RCC 7860 (cell line): ENCODE measurements at places on chromosomes 7 and 10.

- DNase-seq = peak; percentile 45
Observed at GRCh38 chr10:28939281-28940157, 262.2 kb downstream of the BAMBI start.

GRCh38 chr10:52778511-52779392, 6.2 kb upstream of the MBL2 start:
- DNase-seq = no peak

DNA sequence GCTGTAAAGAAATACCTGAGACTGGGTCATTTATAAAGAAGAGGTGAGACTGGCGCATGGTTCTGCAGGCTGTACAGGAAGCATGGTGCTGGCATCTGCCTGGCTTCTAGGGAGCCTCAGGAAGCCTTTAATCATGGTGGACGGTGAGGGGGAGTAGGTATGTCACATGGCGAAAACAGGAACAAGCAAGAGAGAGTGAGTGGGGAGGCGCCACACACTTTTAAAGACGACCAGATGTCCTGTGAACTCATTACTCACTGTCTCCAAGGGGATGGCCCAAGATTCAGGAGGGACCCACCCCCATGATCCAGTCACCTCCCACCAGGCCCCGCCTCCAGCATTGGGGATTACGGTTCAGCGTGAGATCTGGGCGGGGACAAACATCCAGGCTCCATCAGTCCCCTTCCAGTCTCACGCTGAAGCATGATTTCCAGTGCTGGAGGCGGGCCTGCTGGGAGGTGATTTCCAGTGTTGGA, 3.2 kb downstream of the ZNF316 start:
- DNase-seq = no peak

GRCh38 chr10:11320809-11321520, 290.5 kb downstream of the USP6NL start:
- DNase-seq = no peak

- peak; percentile 95 for DNase-seq
Observed at GRCh38 chr10:97540669-97541500, 31.7 kb upstream of the ANKRD2 start.

DNA sequence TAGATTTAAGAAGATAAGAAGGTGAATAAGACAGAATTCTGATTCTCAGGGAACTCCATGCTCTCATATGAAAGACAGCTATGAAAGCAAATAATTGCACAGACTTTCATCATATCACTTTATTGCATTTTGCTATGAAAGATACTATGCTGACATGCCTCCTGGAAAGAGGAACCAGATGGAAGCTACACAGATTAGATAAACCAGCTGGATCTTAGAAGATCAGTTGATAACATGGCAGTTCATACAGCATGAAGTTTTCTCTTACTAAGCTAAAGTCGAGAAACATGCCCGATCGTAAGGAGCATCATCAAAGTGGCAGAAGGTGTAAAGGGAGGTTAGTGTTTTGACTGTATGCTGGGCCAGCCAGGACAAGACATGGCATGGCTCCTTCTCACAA, 112.5 kb upstream of the DPP6 start:
- no peak for DNase-seq

GRCh38 chr7:128790315-128791041, 1.3 kb upstream of the CCDC136 start:
- DNase-seq = no peak

GRCh38 chr10:69130251-69130650, 6.3 kb downstream of the VPS26A start:
- DNase-seq = no peak

GRCh38 chr7:120407010-120407409, 134.0 kb downstream of the KCND2 start:
- no peak for DNase-seq

DNA sequence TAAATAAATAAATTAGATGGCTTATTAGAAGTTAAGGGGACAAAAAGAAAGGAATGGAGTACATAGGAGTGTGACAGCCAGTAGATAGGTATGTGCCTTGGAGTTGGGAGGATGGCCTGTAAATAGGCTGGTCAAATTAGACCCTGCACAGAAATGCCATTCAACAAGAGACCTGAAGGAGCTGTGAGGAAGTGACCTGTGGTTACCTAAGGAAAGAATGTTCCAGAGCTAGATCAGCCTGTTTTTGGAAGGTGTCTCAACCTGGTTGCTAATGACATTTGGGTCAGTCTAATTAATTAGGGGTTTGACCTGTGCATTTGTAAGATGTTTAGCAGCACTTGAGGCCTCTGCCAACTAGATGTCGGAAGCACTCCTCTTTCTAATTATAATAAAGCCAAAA, 315.3 kb upstream of the PLXDC2 start:
- DNase-seq = no peak

DNA sequence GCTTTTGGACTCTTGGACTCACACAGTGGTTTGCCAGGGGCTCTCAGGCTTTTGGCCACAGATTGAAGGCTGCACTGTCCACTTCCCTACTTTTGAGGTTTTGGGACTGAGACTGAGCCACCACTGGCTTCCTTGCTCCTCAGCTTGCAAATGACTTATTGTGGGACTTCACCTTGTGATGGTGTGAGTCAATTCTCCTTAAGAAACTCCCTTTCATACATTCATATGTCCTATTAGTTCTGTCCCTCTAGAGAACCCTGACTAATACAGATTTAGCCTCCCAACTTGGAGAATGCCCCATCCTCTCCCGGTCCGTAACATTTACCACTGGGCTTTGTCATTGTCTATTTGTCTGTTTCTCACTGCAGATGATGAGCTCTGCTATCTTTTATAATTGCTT, 52.8 kb upstream of the CUL1 start:
- DNase-seq = no peak

DNA sequence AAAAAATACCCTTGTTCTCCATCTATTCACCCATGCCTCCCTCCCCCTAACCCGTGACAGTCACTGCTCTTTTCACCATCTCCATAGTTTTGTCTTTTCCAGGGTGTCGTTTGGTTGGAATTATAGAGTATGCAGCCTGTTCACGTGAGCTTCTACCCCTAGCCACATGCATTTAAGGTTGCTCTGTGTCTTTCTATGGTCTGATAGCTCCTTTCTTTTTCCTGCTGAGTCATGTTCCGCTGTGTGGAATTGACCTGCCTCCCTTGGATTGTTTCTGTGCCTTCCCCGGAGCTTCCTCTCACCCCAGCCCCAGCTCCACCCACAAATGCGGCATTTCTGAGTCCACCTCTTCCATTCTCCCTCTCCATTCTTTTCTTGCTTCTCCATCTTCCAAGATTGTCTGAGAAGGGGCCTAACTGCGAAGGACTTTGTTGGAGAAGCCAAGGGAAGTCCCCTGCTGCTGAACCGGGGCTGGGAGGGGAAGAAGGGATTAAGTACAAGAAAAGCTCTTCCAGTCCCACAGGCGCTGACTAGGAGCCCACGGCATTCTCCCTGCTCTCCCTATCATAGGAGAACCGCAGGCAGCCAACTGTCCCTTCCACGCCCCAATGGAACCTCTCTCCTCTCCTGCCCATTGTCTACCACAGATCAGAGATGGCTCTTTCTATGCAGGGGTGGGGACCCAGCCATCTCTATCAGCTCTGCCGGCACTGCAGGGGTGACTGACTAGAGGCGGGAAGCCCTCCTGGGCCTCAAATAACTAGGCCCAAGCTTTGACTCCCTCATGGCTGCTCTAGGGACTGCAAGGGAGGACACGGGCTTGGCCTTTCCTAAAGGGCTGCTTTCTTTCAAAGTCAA, 87.5 kb upstream of the ANLN start:
- DNase-seq = peak; percentile 91

- no peak for DNase-seq
Observed at GRCh38 chr10:7202793-7203355, 208.0 kb downstream of the SFMBT2 start.

DNA sequence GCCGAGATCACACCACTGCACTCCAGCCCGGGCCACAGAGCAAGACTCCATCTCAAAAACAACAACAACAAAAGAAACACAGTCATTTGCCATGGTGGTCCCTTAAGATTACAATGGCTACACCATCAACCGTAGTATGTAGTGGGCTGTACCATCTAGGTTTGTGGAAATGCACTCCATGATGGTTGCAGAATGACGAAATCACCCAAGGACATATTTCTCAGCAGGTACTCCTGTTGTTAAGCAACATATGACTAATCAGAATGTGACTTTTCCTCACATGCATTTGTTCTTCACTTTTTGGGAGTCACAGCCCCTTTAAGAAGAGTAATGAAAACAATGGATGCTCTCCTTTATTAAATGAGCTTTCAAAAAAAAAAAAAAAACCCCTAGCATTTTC, 11.0 kb downstream of the SVIL start:
- peak; percentile 15 for DNase-seq

- DNase-seq = peak; percentile 94
Observed at GRCh38 chr10:125231116-125231812, 70.9 kb upstream of the CTBP2 start.

- DNase-seq = no peak
Observed at GRCh38 chr10:32047881-32048280, 8.3 kb downstream of the KIF5B start.

DNA sequence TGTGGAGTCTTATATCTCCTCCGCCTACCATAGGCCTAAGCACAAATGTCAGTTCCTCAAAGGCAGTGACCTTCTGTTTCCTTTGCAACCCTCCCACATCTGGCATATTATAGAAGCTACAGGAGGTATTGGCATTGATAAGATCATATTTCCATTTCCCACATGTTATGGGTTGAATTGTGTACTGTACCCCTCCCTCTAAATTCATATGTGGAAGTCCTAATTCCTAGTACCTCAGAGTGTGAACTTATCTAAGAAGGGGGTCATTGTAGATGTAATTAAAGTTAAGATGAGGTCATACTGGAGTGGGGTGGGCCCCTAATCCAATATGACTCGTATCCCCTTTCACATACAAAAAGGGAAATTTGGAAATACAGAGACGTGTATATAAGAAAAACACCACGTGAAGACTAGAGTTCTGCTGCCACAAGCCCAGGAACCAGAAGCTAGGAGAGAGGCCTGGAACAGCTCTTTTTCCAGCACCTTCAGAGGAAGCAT, 6.1 kb upstream of the LAMB4 start:
- DNase-seq = no peak

DNA sequence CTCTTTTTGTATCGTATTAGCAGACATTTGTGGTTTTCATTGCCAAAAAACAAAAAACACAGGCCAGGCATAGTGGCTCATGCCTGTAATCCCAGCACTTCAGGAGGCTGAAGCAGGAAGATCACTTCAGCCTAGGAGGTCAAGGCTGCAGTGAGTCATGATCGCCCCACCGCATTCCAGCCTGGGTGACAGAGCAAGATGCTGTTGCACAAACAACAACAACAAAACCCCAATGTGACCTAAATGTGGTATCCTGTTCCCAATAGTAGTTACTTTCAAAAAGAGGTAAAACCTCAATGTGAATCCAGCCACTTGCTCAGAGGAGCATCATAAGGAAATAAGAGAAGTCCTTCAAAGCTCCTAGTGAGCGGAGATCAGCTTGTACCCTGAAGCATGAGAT, 45.8 kb upstream of the SKAP2 start:
- DNase-seq = peak; percentile 41

- DNase-seq = no peak
Observed at GRCh38 chr7:94350734-94351133, 44.0 kb upstream of the COL1A2 start.

DNA sequence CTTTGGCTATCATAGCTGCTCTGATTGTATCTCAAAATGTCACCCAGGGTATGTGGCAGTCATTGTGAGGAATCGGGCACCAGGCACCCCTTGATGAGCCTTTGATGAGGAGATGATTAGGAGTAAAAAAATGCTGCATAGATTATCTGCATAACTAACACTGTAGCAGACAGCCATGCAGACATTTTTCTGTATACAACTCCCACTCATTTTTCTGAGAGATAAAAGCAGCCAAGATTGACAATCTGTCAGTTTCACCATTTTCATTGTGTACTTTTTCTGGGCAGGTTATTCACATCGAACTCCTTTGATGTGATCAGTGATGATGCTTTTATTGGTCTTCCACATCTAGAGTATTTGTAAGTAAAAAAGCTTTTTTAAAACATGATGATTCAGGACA, 19.4 kb downstream of the LGI1 start:
- no peak for DNase-seq

DNA sequence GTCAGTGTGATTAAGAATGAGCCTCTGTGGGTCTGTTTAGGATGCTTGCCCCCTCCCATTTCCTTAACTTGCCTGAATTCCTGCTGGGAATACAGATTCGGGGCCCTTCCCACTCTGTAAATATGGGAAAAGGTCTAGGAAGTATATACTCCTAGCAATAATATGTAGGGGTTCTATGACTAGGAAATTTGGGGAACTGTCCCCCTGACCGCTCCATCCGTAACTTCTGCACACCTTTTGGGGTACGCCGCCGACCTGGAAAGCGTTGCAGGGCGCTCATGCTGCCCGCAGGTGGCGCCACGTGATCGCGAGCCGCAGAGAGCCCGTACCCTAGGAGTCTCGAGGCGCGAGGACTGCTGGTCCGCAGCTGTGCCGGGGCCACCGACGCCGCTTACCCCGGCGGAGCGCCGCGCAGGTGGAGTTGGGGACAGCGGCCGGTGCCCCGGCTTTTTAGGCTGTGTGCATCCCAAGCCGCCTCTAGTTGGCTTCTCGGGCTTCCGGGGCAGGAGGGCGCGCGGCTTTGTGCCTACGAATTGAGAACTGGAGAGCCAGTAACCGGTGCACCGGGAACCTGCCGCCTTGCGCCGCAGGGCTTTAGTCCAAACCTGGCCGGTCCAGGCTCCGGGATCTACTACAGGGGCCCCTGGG, 656 bp upstream of the CNNM2 start:
- peak; percentile 33 for DNase-seq
